Calu3 (cell line): ENCODE measurements at places on chromosomes 1 and 21. TPM values are rescaled to one million over a fixed set of nuclear protein-coding genes. Genes with fewer than 3 reads are reported as not detected.

The ITGB2 gene
- 0.42 and 0.47 TPM in 2 replicates for total RNA-seq

The DNAH14 gene
- 64.3 and 66.8 TPM in 2 replicates for total RNA-seq

The FCGR3A gene
- total RNA-seq, result not detected in 2 replicates

The CCDC27 gene
- total RNA-seq, result not detected in 2 replicates

The SPRR2F gene
- total RNA-seq, result not detected in 2 replicates

The UBL4B gene
- total RNA-seq, result not detected in 2 replicates

The LCE1D gene
- total RNA-seq, result not detected in 2 replicates

The GJB5 gene
- 0.73 and 1.1 TPM in 2 replicates for total RNA-seq

The AMY2A gene
- total RNA-seq, result not detected in 2 replicates

The LRRC8B gene
- 42.5 and 42.9 TPM in 2 replicates for total RNA-seq

The IGSF8 gene
- total RNA-seq, result 31.6 and 33.9 TPM in 2 replicates

The FCRL2 gene
- total RNA-seq, result 0.14 and 0.47 TPM in 2 replicates

The MROH7 gene
- total RNA-seq, result 0.61 and 0.71 TPM in 2 replicates

The SYTL1 gene
- total RNA-seq, result 15.0 and 16.5 TPM in 2 replicates

The CENPS gene
- 18.0 and 21.3 TPM in 2 replicates for total RNA-seq

The S100A2 gene
- total RNA-seq, result 11.1 and 14.1 TPM in 2 replicates

DNA sequence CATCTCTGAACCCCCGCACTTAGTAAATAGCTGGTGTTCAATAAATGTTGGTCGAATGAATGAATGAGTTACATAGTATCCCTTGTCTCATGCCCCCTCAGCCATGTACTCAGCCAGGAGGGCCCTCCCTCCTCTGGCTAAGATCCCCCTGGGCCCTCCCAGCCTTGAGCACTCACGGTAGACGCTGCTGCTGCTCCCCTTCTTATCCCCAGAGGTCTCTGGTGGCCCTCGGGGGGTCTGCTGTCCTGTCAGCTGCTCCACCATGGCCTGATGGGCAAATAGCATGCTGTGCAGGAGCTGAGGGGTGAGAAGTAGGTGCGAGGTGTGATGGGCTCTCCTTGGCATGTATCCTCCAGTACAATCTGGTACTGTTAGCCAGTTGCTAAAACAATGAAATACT lies 1.9 kb downstream of the ETV3L start:
- no peak for DNase-seq

- DNase-seq, result no peak
These were observed 2.8 kb upstream of the TARS2 start for GRCh38 chr1:150484431-150484830.

DNA sequence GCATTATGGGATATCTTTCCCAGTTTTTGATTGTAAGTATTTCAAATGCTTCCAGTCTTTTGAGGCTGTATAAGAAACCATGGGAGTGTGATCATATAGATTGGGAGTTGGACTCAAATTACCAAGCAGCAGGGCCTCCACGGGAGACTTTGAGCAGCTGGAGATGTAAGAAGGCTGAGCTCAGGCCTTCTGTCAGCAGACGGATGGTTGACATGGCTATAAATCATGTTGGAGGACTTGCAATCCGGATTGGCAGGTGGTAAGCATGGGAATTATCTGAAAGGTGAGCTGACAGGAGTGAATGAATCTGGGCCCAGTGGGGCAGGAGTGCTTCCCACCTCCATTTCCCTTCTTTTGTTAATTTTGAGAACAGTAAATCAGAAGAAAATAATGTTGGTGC lies 83.2 kb upstream of the PPM1J start:
- DNase-seq, result no peak

DNA sequence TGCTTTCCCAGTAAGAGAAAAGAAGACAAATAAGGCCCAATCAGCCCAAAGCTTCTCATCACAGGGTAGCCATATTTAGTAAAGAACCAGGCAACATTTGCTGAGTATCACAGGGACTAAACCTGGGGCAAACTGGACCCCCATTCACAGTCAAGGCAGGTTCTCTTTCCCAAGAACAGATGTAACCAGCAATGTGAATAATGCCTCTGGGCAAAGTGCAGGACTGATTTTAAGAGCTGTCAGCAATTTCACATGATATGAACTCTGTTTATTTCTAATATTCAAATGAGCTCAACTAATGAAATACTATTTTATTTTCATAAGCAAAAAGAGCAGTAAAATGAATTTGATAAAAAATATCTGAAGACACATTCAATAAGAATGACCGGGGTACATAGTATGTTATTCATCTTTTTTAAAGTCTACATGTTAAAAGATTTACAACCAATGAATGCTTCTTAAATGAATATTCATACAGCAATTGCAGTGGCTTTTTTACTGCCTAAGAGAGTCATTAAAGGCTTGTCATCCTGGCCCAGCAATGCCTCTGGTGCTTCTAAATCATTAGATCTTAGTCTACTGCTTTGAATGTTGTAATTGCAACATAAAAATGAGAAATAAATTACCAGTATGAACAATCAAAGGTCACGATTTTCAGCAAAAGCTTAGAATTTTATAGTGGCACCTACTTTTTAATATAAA lies 308.8 kb downstream of the SMYD3 start:
- DNase-seq, result no peak

GRCh38 chr1:205240569-205240968 lies 12.8 kb downstream of the TMCC2 start:
- no peak for DNase-seq

DNA sequence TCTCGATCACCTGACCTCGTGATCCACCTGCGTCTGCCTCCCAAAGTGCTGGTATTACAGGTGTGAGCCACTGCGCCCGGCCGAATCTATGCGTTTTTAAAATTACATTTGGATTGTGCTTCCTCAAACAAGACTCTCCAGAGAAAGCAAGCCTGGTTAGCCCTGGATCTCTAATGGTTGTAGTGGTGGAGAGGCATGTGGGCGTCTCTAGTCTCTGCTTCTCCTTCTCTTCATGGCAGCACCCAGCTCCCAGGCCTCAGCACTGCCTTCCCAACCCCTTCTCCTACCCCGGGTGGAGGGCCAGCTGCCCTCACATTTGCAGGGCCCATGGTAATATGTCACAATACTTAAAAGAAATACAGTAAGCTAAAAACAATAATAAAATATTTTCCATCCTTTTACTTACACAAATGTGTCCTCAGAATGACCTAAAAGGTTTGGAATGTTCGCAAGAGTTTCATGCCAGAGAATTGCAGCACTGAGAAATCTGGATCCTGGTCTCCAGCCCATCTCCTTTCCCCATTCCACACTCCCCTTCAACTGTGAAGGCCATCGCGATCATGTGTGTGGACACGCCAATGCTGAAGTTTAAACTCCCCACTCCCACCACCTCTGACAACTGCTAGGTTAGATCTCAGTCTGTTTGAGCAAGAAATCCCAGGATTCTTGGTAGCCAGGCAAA lies 7.0 kb downstream of the OR14I1 start:
- no peak for DNase-seq

DNA sequence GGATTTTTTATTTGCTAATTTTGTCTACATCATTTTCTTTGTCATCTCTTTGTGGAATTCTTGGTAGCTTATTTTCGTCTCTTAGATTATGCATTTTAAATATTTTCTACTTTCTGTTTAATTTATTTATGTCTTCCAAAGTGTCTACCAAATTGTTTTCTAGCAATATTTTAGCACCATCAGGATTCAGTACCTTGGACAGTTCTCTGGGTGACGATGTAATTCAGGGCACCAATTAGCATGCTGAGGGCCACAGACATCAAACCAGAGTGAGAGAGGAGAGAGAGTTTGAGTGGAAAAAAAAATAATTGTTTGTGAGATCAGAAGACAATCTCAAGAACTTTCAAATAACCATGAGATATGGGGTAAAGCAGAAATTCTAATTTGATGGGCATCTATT lies 169.8 kb upstream of the CXADR start:
- peak; percentile 4 for DNase-seq

DNA sequence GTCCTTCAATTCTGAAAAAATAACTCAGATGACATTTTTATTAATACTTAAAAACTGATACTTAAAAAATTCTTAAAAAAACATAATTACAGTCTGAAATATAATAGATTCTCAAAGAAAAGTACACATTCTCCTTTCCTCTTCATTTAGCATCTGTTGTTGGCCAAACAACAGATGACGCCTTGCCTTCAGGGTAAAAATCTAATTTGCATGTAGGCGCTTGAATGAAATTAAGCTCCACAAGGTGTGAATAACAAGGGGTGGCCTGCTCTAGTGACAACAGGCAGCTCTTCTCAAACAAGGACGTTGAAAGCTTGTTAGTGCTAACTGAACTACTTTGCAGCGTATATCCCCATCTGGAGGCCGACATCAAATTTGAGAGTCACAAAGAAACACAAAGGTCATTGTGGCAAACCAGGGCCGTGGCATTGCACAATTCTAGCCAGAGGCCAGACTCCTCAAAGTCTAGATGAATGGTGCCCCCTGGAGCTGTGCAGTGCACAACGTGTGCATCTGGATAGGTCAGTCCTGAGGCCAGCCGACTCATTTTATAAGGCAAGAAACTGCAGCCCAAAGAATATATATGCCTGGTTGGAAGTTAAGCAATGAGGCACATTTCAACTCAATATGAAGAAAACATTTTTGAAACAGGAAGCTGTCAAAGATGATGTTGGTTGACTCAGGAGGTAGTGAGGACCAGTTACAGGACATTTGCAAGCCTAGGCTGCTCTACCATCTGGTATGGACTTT lies 459.2 kb upstream of the RUNX1 start:
- peak; percentile 68 for DNase-seq

GRCh38 chr1:209305221-209305954 lies 278.1 kb upstream of the CAMK1G start:
- DNase-seq, result no peak

- peak; percentile 20 for DNase-seq
These were observed 34.7 kb downstream of the MEF2D start for GRCh38 chr1:156465747-156466365.

GRCh38 chr1:221643404-221644144 lies 98.3 kb downstream of the DUSP10 start:
- DNase-seq, result no peak

DNA sequence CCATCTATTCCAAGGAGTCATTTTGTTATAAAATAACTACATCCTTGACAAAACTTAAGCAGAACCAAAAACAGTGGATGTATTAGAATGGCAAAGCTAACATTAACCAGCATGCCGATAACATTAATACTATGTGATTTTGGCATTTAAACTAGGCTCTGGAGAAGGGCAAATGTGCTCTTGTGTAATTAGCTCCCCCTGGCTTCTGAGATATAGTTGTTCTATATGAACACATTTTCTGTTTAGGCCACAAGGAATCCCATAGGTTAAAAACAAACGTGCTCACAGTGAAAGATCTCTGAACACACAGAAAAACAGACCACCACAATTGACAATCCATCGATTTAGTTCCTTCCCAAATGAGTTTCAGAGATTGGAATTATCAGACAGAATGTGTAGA lies 57.4 kb upstream of the TARS2 start:
- no peak for DNase-seq

DNA sequence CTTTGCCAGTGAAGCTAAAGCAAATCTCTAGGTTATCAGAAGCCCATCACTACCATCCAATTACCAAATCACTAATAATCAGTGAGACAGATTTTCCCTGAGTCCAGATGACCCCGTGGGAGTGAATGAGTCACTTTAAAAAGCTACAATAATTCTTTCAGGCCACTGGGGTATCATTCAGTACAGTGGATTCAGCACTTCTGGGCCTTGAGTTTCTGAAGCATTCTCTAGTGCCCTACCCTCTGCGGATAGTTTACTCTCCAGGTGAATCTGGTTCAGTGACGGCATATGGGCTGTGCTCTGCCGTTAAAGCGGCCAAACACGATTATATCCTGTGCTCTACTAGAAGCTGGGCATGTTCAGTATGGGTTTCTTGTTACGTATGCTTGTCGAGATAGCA lies 26.1 kb downstream of the NR5A2 start:
- DNase-seq, result no peak

- DNase-seq, result no peak
These were observed 12.3 kb downstream of the SERTAD4 start for GRCh38 chr1:210244746-210245367.

GRCh38 chr1:10693497-10694273 lies 102.8 kb downstream of the CASZ1 start:
- DNase-seq, result peak; percentile 18

GRCh38 chr1:12658531-12659453 lies 14.9 kb downstream of the AADACL4 start:
- DNase-seq, result peak; percentile 80

GRCh38 chr1:160284220-160284781 lies 632 bp downstream of the PEX19 start:
- DNase-seq, result peak; percentile 26

- no peak for DNase-seq
These were observed 1008.3 kb upstream of the B3GALT2 start for GRCh38 chr1:194194724-194195123.

GRCh38 chr21:34988625-34989024 lies 60.5 kb downstream of the RUNX1 start:
- no peak for DNase-seq

- DNase-seq, result no peak
These were observed 515 bp downstream of the MAN1C1 start for GRCh38 chr1:25616987-25617624.

GRCh38 chr1:190176776-190177175 lies 300.9 kb downstream of the BRINP3 start:
- DNase-seq, result no peak

DNA sequence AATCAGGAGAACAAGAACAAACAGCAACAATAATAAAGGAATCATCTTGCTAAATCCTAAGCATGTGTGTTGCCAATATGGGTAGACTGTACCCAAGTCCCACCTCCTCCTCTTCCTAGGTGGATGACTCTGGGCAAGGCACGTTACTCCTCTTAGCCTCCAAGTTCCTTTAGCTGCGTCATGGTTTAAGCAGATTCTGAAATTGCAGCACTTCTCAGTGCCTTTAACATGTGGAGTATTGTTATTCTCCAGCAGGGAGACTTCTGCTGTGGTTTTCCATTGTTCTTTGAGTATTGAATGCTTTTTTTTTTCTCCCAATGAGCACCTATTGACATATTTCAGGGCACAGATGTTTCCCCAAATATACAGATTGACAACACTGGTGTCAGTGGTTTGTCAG lies 15.5 kb downstream of the ARHGEF10L start:
- no peak for DNase-seq

GRCh38 chr1:147853391-147853790 lies 49.2 kb upstream of the GJA8 start:
- DNase-seq, result no peak

DNA sequence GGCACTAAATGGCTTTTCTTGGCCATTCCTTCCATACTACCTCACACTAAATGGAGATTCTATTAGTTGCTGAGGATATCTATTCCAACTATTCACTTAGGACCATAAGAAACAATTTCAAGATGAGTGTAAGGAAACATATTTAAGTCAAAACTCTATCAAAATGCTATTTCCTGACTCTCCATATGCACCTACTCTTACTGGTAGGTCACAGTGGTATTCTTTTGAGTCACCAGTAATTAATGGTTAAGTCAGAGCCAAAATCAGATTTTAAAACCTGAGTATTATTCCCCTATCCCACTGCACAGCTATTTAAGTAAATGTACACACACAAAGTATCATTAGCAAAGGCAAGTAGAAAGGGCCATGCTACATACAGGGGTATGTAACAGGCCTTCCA lies 50.3 kb downstream of the ARID4B start:
- DNase-seq, result no peak

- no peak for DNase-seq
These were observed 264.0 kb upstream of the DPYD start for GRCh38 chr1:98184856-98185255.
